NCI-H1417 (cell line): ENCODE measurements at places on chromosomes 12 and 14.

DNA sequence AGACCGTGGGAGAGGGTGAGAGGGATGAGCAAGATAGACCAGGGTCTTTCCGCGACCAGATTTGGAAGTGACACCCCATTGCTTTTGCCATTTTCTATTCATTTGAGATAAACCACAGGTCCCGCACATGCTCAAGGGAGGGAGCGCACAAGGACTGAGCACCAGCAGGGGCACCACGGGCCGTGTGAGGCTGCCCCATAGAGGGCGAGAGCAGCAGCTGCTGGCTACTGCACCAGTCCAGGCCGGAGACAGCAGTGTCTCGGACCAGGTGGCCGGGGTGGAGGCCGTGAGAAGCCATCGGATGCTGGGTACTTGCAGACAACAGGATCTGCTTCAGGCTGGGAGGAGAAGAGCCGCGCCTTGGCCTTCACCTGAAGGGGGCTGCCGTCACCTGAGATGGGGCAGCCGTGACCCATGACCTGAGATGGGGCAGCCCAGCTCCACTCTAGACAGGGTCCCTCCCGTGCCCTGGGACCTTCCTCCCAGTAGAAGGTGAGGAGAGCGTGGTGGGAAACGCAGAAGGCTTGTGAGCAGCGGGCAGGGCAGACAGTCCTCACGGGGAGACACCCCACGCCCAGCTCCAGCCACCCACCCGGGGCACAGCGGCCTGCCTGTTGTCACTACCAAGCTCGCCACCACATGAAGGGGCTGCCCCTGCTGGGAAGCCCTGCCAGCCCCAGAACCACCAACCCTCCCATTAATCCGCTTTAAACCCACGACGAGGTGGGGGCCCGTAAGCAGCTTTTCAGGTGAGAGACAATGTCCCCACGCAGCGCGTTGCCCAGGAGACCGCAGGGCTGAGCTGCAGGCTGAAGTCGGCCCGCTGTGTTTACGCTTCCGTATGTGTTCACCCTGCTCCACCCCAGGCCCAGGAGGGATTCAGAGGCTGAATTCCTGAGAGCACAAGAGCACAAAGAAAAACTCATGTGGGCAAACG lies 61.7 kb upstream of the FBRSL1 start:
- peak; percentile 68 for DNase-seq

GRCh38 chr14:30551460-30551859 lies 7.5 kb upstream of the G2E3 start:
- DNase-seq = peak; percentile 72

- DNase-seq = no peak
Observed at GRCh38 chr14:74840603-74841030, 35.3 kb downstream of the PROX2 start.

DNA sequence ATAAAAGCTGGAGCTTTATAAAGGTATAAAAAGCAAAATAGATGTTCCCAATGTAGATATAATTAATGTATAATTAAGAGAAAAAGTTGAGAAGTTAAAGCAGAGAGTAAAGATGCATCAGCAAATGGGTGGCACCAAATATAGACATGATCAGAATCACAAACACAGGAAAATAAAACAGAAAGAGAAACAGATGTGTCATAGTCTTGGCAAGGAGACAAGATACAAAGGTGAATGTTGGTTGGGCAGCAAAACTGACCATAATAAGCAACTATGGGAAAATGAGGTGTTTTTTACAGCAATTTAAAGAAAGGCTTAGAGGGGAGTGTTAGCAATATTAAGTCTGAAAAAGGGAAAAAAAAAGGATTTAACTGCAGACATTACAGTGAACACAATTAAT lies 135.4 kb upstream of the CLEC14A start:
- no peak for DNase-seq

GRCh38 chr12:124509676-124510300 lies 57.6 kb downstream of the NCOR2 start:
- peak; percentile 65 for DNase-seq

GRCh38 chr12:27293463-27293862 lies 39.2 kb upstream of the BMAL2 start:
- no peak for DNase-seq

GRCh38 chr12:96427269-96427729 lies 27.1 kb upstream of the CDK17 start:
- DNase-seq = no peak

DNA sequence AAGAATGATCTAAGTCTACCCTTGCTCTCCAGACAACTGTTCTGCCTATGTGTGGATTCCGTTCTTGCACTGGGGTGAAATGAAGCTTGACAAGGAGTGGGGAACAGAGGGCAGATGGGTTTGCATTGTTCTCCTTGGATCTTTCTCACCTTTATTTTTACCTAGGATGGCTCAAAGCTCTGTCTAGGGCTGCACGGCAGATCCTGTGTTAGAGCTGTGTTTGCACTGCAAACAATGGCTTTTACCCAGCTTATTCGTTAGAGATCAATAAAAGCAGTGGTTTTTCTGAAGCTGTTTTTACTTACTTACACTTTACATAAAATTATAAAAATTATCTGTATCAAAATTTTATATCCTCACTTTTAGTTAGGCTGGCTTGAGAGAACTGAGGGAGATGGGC lies 105.1 kb downstream of the LRIG3 start:
- DNase-seq = no peak

GRCh38 chr12:131929581-131930456 lies 743 bp downstream of the PUS1 start:
- peak; percentile 33 for DNase-seq

GRCh38 chr12:104749545-104749944 lies 208.5 kb downstream of the SLC41A2 start:
- no peak for DNase-seq

DNA sequence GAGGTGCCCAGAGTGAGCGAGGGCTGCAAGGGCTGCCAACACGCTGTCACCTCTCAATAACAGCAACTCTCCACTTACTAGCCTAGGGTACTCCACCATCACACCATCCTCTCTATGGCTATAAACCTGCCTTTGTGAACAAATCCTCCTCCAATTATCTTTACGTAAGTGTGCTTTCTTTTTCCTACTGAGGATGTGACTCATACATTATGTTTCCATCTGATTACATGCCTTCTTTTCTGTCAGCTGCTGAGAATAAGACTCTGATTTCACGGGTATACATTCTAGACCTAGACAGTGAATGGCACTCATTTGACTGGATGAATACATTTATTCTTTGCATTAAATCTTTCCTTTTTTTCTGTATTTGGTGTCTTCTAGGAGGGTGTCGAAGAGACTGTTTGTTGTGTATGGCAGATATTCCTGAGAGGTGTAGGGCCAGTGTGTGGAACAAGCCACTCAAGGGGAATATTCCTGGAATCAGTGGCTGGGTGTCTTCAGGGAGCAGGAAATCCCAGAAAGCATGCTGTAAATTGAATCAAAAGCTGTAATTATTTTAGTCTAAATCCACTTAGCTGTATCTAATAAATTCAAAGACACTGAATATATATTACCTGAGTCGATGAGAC lies 327.3 kb upstream of the TMTC1 start:
- no peak for DNase-seq

DNA sequence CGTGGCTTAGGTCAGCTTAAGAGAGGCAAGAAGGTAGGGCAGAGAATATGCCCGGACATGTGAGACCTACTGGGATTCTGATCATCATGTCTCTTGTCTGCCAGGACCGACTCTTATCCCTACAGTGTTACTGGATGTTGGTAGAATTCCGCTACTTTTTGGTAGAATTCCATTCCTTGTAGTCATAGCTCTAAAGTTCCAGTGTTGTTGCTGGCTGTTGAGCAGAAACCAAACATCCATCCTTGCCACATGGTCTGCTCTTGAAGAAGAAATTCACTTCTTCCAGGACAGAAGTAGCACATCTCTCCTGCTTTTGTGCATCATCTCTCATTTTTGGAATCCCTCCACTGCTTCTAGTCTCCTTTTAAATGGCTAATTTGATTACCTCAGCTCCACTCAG lies 453.7 kb downstream of the RPL10L start:
- DNase-seq = no peak

DNA sequence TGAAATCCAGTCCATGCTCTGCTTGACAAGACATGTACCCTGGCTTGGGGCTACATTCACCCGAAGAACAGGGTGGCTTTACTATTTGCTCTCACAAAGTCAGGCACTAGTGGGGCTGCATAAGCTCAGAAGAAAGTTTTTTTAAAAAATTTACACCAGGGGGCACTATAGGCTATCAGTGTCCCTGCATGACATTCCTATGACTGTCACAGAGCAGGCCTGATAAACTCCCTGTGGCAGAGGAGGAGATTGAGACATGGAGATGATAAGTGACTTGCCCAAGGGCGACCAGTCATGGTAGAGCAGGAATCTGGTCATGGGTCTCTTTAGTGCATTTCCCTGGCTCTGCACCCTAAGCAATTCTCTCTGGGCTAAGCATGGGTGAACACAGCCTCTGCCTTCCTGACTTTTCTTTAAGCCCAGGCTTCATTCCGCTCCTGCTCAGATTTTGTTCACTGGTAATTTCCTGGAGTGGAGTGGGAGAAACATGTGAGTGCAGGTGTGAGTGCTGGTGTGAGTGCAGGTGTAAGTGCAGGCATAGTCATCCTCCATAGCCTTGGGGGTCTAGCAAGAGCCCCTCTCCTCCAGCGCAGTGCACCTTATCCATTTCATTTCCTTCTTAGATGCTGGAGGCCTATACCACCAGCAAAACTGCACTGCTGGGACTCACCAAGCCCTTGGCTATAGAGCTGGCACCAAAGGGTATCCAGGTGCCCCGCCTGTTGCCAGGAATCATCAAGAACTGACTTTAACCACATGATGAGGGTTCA lies 91.6 kb downstream of the DHRS2 start:
- DNase-seq = no peak

DNA sequence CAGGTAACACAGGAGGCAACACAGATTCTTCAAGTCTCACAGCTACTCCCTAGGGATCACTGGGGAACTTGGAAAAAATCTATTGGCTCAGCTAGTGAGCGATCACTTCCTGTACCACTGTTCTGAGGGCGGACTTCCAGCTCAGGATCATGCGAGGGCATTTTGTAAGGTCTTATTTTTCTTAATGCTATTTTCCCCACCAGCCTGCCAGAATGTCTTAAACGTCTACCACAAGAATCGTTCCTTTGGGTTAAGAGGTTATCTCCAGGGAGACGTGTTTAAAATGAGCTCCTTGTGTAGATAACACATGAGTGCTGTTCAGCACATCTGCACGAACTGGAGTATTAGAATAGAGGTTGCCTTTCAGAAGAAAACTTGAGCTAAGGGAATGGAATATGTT lies 162.6 kb downstream of the ETNK1 start:
- DNase-seq = no peak

- DNase-seq = peak; percentile 27
Observed at GRCh38 chr12:105040476-105040875, 43.8 kb downstream of the ALDH1L2 start.

- no peak for DNase-seq
Observed at GRCh38 chr12:80715713-80716249, 931 bp upstream of the MYF5 start.

DNA sequence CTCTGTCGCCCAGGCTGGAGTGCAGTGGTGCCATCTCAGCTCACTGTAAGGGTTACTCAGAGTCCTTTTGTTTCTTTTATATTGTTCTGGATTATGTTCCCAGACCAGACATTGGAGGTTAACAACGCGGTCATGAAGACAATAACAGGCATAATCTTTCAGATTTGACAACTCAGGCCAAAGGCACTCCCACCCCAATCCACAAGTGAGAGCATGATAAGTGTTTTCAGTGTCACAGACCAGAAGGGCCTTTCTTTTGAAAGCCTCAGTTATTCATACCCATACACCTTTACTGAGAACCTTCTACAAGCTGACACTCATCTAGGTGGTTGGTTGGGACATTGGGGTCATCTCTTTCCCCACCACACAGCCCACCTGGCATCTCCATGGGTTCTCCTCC lies 2.9 kb upstream of the TMEM63C start:
- no peak for DNase-seq

DNA sequence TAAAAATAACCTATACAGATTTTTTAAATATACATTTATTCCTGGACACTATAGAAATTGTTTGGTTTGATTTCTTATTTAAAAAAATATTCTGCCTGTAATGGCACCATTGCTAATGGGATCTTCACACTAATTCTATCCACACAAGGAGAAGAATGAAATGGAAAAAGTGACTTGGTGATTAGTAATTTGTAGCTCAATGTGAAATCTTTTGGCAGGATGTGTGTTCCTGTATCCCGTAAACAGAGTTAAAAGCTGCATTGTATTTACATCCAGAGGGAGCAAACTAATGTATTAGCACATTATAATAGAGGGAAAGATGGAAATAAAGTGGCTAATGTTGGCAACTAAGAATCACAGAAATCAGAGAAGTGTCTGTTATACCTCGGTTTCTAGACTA lies 1455.3 kb upstream of the FLRT2 start:
- DNase-seq = no peak

GRCh38 chr12:12357719-12358461 lies 1.0 kb downstream of the BORCS5 start:
- no peak for DNase-seq

DNA sequence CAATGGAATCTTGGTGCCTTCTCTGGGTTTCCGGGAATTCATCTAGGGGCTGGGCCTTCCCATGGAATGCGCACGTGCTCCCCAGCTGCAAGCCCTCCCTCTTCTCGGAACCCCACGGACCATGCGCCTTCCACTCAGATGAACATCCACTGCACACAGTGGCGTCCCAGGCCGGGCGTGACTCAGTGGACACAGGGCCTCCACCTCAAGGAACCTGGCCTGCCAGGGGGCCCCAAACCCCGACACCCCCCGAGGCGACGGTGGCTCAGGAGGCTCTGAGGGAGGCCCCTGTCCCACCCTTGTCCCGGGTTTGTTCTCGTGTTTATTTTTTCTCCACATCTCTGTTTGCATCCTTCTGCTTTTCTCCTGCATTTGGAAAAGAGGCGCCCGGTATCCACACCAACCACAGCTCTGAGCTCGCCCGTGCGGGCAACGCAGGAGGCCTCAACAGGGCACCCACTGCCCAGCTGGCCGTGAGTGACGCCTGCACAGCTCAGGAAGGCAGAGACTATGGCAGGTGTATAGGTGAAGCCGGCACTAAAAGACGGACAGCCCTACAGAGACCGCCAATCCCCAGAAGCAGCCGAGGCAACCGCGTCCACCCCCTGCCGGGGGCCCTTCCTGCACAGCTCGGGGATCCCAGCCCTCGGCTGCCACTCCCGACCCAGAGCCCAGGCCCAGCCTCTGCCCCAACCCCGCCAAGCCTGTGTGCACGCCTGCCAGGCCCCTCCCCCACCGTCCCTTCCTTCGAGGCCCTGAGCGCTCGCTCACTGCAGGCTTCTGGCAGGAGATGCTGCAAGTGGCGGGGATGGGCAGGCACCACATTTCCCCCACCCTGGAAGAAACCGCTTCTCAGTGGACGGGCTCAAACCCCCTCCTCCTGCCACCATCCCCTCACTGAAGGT lies 23.8 kb upstream of the GALNT9 start:
- DNase-seq = no peak

DNA sequence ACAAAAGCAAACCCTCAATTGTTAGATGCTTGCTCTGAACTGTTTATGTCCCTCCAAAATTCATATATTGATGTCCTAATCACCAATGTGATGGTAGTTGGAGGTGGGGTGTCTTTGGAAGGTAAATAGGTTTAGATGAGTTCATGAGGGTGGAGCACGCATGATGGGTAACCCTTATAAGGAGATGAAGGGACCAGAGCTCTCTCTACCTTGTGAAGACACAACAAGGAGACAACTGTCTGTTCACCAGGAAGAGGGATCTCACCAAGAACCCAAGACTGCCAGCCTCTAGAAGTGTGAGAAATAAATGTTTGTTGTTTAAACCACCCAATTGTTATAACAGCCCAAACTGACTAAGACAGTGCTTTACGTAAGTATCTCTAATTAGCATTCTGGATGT lies 27.0 kb downstream of the DHRS2 start:
- no peak for DNase-seq

GRCh38 chr14:60273956-60274355 lies 24.9 kb downstream of the PPM1A start:
- DNase-seq = no peak

GRCh38 chr12:6262211-6262610 lies 48.3 kb upstream of the PLEKHG6 start:
- no peak for DNase-seq
